ENCODE measurements at places on chromosomes 5 and 9.

DNA sequence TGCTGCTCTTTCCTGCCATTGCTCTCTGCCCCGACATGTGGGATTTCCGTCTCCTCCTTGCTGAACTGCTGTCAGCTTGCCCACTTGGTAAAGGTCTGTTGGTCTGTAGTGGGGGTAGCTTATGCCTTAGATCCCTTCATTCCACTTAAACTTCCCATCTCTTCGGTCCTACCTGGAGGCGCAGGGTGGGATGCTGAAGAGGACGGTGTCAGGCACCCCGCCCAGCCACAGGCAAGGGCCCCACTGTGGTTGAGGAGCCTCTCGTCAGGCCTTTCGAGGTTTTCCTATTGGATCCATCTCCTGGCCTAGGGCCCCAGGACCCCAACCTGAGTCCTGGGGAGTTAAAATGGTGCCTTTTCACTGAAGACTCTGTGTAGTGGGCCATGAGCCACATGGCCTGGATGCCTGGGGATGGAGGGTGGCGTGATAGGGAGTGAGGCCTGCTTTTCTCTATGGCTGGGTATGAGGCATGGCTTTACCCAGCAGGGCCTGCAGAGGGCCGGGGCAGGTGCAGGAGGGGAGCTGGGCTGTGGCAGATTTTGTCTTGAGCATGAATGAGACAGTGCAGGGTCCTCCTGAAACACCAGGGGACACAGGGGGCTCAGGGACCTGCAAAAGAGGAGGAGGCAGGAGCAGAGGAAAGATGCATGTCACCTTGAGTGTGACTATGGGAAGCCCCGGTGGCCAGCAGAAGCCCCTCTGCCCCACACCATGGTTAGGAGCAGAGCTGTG, 25.8 kb upstream of the RNF130 start:
- DNase-seq, result no peak

GRCh38 chr5:170028124-170028523, 47.8 kb upstream of the INSYN2B start:
- no peak for DNase-seq

DNA sequence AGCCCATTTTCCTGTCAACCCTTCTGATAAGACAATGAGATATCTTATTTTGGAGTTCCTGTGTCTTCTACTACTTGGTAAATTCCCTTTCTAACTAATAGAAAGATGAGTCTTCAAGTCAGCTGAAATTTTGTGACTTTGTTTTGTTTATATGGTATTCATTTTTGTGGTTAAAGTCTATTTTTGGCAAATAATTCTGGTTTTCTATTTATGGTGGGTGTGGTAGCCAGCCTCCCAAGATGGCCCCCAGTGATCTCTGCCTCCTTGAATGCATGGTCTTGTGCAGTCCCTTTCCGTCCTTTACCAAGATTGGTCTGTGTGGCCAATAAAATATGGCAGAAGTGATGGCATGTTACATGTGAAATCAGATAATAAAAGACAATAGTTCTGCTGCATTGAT, 91.5 kb downstream of the NR3C1 start:
- no peak for DNase-seq

- no peak for DNase-seq
Measured at GRCh38 chr9:93984860-93985259, 29.7 kb upstream of the BARX1 start.

GRCh38 chr5:4781299-4781698, 358.8 kb upstream of the ADAMTS16 start:
- DNase-seq, result no peak

DNA sequence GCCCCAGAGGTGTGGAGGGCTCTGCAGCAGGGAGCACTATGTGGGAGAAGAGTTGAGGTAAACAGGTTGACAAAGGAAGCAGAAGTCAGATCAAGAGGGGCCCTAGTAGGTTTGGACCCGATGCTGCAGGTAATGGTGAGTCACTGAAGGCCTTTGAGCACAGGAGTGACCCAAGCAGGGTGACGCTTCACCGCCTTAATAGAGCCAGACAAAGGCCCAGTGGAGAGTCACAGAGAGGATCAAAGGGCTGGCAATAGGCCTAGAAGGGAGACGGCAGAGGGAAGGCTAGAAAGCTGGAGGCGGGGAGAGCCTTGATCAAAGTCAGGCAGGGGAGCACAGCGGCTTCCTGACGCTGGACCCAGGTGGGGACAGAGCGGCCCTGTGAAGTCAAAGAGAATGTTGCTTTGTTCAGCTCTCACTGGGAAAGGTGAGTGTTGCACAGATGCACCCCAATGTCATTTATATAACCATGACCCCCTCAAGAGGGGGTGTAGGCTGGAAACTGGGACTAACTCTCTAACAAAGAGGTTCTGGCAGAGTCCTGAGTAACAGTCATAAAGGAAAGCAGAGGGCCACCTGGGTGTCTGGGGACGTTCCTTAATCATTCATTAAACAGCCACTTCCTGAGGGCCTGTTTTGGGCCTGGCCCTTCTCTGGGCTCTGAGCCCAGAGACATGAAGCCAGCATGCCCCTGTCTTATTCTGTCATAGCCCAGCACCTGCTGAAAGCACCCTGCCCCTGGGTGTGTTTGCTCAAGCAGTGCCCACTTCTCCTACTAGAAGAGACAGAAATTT, 9.8 kb upstream of the CPLX2 start:
- no peak for DNase-seq

- DNase-seq, result no peak
Measured at GRCh38 chr5:174552428-174552827, 172.0 kb upstream of the MSX2 start.

DNA sequence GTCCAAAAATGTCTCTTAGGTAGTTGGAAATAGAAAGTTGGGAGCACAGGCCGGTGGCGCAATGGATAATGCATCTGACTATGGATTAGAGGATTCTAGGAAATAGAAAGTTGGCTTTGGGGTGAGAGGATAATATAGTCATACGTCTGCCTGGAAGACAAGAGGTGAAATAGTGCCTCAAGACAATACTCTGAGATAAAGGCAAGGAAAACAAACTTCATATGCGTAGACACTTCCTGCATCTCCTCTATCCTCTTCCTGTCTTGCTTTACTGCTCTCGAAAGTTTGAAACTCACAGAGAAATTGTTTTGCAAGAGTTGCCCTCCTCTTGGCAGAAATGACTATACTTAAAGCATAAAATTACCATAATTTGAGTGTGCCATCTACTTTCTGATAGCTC, 153.2 kb upstream of the FBXL7 start:
- no peak for DNase-seq

DNA sequence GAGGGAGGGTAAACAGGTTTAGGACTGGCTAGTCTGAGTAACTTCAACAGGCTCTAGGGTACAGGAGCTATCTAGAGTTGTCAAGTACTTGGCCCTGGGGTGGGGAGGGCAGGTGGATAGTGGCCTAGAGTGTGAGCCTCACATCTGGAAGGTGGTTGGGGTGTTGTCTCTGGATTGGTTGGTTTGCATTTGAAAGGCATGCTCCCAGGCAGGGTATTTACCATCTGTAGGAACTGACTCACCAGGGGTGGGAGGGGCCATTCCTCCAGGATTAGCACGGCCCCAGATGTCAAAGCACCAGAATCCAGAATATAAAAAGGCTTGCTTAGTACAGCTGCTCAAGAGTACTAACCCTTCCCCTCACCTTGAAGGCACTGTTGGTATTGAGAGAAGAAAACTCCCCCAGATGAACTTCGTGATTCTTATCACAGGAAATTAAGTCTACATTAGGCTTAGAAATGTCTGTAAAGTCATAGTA, 193.3 kb downstream of the NTRK2 start:
- no peak for DNase-seq

DNA sequence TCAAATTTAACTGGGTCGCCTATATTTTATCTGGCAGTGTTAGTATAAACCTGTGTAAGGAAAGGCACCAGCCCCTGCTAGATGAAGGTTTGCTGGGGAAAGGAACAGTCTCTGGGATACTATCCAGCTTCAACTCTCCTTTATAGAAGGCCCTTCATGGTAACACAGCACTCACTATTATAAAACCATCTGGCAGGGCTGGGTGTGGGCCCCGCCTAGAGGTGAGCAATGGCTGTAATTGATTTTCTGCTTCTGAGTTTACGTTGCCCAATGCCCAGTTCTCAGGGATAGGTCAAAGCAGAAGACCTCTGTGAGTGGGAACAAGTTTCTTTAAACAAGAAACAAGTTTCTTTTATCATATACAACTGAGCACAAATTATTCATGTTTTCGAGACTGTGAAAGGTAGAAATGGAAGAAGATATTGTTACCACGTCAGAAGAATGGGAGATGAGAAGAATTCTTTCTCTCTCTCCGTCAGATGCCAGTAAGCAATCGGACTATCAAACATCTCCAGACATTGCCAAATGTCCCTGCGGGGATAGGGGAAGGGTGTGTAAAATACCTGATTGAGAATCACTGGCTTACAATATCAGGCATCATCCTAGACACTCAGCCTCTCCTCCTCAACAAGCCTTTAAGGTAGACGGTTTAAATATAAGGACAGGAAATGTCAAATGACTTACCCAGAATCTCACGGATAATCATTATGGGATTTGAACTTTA, 205.9 kb downstream of the PDZD2 start:
- no peak for DNase-seq

- DNase-seq, result no peak
Measured at GRCh38 chr9:129394061-129394885, 216.2 kb upstream of the IER5L start.

GRCh38 chr5:177276886-177277285, 26.6 kb downstream of the RAB24 start:
- no peak for DNase-seq

GRCh38 chr9:104748359-104749031, 1.0 kb downstream of the NIPSNAP3A start:
- no peak for DNase-seq

- DNase-seq, result no peak
Measured at GRCh38 chr9:739362-739761, 102.1 kb upstream of the DMRT1 start.

DNA sequence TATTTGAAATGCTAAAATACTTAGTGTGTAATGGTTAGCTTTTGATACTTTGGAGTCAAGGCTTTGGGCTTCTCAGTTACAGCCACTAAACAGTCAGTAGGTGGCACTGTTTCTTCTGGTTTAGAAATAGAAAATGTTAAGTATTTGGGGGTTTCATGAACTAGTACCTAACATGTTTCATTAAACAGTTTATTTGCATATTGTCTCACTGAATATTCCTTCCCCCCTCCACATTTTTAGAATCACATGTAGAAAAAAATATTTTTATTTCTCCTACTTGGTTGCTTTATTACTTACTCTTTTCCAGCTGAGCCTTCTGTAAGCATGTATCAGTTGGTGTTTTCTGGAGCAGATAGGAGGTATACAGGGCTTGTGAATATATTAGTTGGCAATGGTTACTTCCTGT, 48.0 kb downstream of the IPO11 start:
- no peak for DNase-seq

DNA sequence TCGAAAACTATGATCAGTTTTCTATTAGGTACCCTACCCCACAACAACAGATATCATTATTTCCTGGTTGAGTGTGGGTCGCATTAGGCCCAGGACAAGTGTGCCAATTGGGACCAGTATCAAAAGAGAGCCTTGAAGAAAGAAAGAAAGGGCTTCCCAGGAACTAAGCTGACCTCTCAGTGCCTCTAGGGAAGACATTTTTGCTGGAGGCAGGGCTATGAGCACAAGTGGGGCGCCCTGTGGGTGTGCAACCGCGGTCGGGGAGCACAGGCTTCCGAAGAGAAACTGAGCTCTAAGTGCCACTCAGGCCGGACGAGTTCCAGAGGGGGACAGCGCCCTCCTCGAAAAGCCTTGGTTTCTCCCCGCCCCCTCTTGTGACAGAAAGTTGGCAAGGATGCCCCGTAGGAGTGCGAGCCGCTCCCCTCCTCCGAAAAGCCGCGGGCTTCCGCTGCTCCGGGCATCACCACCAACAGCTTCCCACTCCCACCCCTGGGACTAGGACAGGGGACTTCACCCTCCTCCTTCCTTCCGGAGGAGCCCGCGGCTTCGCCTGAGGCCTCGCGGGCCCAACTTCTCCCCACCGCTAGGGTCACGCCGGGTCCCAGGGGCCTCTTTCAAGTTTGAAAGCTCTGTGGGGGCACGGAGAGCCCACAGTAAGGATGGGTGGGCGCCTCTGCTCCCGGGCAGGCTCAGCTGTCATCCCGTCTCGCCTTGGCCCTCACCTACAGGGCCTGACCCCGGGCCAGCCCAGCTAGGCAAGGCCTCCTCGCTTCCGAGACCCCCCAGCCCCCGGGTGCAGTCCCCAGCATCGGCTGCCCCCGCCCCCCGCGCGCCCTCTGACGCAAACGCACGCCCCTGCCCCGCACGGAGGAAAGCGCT, 2.0 kb downstream of the NR2F1-AS1 start:
- no peak for DNase-seq

DNA sequence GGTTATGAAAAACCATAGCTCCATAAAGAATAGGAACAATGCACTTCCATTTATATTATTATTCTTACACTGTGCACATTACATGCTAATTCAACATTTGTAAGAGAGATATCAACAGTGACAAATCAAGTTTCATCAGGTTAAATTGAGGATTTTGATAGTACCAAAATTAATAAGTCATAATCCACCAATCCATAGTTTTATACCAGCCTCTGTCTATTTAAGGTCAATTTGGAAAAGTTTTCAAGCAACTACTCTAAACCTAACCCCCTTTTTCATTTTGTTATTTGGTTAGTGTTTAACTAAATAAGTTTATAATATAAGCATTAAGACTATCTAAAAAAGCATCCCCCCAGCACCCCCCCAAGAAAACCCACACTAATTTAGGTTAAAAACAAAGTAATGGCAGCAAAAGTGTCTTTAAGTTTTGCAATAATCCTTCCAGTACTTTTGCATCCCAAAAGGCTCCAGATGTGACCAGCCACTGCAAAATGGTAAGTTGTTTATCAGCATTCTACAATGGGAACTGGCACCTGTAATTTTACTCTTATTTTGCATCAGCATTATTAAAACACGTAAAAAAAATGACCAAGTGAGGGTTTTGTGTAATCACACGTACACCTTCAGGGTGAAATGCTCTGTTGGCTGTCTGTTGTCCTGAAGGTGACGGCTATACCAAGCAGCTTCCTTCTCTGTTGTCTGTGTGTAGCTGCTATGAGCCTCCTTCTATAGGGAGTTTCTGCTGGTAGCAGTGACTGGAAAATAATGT, 36.8 kb upstream of the SSBP2 start:
- no peak for DNase-seq

DNA sequence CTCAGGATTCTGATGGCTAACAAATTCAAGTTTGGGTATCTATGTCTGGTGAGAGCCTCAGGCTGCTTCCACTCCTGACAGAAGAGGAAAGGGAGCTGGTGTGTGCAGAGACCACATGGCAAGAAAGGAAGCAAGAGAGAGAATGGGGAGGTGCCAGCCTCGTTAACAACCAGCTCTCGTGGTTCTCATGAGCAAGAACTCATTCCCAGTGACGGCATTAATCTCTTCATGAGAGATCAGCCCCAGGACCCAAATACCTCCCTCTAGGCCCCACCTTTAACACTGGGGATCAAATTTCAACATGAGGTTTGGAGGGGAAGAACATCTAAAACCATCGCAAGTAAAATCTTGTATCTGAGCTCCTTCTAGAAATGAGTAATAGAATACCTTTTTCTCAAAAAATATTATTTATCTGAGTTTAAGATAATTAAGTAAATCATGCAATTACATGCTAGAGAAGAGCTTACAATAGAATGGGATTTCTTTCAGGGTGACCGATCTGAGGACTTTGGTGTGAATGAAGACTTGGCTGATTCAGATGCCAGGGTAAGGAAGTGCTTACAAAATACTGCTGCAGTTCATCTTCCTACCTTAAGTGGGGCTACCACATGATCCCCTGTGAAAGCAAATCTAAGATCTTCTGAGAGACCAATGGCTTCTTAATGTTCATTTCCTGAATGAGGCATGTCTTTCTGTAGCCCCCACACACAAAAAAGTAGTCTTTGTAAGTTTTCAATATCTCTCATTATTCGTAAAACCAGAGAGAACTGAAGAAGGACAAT, 11.5 kb downstream of the ANXA1 start:
- DNase-seq, result no peak
